ENCODE measurements at places on chromosomes 16 and 17. TPM values are rescaled to one million over a fixed set of nuclear protein-coding genes. Genes with fewer than 3 reads are reported as not detected.
A peak's percentile ranks its signal among the peaks of the same experiment; 100 is the strongest.

- no peak for DNase-seq
These were observed 279.8 kb upstream of the GOT2 start for GRCh38 chr16:59013930-59014329.

GRCh38 chr17:35344262-35344661 is 29.2 kb downstream of the SLFN11 start:
- no peak for DNase-seq

GRCh38 chr17:5672141-5672540 is 87.8 kb upstream of the NLRP1 start:
- no peak for DNase-seq

- no peak for DNase-seq
These were observed 82.7 kb upstream of the CORO6 start for GRCh38 chr17:29705386-29705785.

GRCh38 chr17:67177732-67178131 is 67.3 kb downstream of the HELZ start:
- no peak for DNase-seq

- DNase-seq = peak; percentile 11
These were observed 16.0 kb downstream of the MYO15A start for GRCh38 chr17:18124345-18125126.

GRCh38 chr16:86930001-86930400 is 351.7 kb downstream of the FOXL1 start:
- no peak for DNase-seq

GRCh38 chr17:75707079-75707571 is 14.1 kb upstream of the ITGB4 start:
- DNase-seq = no peak

DNA sequence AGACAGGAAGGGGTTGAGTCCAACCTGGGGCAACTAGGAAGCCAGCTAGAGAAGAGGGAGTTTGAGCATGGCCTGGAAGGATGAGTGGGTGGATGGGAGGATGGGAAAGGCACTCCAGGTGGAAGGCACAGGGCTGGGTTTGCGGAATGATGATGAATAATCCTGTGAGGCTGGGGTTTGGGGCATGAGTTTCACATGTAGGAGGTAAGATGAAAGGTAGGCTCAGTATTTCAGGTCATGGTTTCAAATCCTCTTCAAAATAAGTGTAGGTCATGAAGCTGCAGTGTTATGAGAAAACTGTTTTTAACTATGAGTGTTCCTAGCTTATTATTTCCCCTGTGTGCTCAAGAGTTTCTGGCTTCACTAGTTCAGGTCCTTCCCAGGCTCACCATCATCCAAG is 130.3 kb downstream of the SKAP1 start:
- no peak for DNase-seq

DNA sequence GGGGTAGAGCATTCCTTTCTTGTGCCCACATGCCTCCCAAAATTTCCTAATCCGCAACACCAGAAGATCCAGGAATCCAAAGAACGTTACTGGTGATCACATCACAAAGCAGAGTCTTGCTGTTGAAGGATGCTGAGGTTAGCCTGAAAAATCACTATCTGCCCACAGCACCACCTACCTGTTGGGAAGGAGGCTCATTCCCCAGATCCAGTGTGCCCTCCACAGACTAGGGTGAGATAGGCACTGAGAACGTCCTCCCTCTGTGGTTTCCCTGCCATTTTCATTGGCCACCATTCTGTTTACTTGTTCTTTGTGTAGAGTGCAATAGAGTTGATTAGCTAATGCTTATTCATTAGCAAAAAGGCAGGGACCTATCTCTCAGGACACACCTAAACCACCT is 30.3 kb downstream of the RCVRN start:
- no peak for DNase-seq

The METRN gene
- 8.6 TPM for total RNA-seq

The CACNG3 gene
- not detected for total RNA-seq

The C17orf100 gene
- total RNA-seq = 0.28 TPM

The KRTAP1-1 gene
- total RNA-seq = 0.83 TPM
